ENCODE measurements at places on chromosomes 6 and 20.

DNA sequence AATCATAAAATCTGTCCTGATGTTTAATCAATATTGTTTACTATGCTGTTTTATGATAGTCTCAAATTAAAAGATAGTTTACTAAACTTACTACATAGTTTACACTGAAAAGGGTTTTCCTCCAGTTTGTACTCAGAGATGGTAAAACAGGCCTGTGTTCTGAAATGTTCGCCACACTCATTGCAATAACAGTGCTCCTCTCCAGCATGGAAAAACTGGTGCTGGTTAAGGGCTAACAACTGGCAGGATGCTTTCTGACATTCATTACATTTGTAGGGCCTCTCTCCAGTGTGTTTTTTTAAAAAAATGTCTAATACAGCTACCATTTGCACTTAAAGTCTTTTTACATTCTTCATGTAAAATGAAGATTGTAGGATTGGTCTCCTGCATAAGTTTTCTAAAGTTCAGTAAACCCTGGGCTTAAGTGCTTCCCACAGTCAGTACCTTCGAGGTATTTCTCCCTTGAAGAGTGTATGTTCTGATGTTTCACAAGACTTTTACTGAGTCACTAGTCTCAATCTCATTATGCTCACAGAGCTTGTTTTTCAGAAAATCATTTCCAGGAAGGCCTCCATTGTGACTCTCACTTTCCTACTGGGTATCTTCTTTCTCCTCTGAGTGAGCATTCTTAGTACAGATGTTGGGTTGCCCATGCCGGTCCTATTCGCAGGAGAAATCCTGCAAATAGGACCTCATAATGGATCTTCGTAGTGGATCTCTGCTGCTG, 8.7 kb upstream of the ZSCAN12 start:
- DNase-seq, result no peak

DNA sequence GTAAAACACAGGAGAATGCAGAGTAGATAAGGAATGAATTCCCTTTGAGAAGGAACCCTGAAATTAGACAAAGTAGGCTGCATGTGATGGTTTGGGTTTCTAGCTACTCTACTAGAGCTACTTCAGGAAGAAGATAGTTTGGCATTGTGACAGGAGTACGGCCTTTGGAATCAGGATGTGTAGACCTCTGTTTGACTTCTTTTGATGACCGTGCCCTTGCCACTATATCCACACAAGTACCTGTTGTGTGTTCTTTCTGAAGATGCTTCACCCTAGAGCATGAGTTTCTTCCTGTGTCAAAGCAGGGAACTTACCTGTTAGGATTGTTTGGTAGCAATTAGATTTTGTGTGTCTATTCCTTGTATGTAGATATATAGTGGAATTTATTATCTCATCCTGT, 41.7 kb downstream of the CD2AP start:
- DNase-seq, result no peak

DNA sequence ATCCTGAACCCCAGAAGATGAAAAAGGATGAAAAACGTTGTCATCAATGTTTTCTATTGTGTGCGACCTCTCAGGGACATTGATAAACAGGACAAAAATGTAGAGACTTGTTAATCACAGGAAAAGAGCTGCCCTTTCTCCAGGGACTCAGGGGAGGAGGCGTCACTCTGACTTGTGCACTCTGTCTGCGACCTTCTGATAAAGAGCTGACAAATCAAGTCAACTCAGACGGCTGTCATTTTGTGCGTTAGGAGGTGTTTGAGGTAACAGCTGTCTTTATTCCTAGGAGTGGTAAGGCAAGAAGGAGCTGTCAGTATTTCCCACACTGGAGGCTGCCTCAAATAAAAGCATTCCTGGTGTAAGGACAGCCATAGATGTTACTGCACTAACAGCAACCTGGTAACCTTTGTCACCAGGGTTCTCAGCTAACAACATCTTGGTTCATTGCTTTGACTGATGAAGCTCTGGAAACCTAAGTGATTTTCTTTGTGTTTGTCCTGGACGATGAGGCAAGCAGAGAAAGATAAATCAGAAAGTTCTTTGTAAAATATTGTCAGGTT, 38.6 kb upstream of the NXT1 start:
- DNase-seq, result no peak

GRCh38 chr20:8971669-8972316, 97.1 kb upstream of the PLCB4 start:
- DNase-seq, result no peak

- no peak for DNase-seq
Measured at GRCh38 chr6:84449220-84449619, 221.8 kb upstream of the CEP162 start.

- no peak for DNase-seq
Measured at GRCh38 chr6:108877046-108877751, 29.0 kb downstream of the ARMC2 start.

DNA sequence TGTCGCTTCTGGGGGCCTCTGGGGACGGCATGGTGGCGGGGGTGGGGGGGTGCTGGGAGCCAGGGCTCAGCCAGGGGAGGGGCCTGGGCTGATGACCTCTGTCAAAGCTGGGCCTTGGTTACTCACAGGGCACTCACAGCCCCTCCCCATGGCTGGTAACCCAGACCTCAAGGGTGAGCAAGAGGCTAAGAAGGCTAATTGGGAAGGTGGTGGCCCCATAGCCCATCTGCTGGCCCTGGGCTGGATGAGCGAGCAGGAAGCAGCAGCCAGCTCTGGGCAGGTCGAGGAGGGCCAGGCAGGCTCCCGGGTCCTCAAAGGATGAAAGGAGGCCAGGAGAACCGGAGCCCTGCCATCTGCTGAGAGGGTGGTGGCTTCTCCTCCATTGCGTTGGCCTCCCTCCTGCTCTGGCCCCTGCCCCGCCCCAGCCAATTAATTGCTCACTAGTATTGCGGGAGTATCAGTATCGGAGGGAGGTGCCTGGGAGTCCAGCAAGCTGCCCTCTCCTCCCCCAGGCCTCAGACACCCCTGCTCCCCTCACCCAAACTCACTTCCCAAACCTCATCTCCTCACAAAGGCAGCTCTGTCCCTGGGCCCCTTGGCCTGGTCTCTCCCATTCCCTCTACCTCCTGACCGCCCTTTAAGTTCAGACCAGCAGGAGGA, 1.0 kb upstream of the CDSN start:
- DNase-seq, result no peak

DNA sequence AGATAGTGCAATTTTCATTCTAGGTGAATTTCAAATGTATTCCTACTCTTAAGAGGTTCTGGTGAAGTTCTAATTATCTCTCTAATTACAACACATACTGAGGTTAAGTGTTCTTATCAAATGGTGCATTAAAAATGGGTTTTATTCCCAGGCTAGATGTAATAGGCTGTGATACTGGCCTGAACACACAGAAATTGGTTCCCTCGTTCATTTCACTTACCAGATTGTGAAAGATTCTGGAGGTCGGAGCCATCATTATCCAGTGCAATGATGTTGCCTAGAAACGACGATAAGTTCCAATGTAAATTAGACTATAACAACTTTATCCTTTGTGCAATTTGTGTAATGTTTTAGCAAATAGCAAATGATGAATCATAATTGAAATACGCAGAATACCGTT, 172.6 kb upstream of the SOX4 start:
- no peak for DNase-seq

DNA sequence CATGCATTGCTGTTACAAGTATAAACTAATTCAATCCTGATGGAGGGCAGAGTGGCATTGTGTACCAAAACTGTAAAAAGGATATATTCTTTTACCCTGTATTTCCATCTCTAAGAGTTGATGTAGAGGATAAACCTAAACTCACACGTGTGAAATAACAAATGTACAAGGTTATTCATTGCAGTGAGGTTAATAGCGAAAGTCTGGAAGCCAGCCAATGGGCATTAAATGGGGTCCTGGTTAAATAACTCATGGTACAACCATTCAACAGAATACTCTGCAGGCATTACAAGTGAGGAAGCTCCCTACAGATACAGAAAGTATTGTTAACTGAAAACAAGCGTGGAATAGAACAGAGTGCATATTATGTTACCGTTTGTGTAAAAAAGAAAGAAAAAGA, 56.9 kb downstream of the BCAS1 start:
- DNase-seq, result no peak

DNA sequence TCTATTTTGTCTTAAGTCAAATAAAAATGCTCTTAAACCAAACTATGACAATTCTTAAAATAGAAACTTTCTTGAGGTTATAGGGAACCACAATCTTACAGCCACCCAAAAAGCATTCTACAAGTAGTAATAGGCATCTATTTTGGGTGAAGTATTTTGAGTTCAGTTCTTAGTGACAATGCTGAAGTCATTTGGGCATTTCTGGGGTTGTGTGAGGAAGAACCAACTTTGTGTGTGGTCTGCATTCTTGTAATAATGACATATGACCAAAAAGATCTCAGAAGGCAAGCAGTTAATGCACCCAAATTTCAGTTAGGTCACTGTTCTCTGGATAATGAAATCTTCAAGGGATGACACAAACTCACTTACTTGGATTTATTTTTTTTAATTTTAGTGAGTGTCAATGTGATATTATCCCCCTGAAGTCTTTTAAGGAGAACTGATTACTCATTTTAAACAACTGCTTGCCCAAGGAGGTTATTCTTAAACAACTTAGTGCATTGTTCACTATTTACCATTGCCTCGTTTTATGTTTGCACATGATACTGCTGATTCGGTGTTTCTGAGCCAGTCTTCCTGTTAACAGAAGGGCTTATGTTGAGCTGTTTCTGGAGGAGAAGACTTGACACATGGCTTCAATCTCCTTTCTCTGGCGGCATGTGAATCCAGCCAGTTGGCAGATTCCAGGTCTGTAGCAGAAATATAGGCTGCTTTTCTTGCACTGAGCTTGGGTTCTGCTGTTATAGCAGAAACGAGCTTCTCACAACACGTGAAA, 618.9 kb downstream of the BCKDHB start:
- no peak for DNase-seq

DNA sequence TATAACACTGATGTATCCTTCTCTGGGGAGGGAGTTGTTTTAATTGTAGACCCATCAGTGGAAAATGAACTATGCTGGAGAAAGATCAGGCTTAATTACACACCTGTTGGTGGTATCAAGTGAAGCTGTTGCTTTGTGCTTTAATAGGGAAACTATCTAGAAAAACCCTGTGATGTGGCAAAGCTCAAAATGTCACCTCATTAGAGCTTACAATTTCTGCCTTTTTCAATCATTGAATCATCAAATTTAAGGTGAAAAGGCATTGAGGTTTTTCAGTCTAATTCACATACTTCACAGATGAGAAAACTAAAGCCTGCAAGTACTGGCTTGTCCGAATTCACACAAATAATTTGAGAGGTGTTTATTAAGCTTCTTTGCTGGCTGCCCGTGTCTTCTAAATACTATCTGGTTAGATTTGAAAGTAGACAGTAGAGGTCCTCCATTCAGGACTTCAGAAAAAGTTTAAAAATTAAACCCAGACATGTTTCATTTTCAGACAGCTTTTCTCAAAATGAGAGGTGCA, 143.3 kb upstream of the MAP3K7 start:
- no peak for DNase-seq

DNA sequence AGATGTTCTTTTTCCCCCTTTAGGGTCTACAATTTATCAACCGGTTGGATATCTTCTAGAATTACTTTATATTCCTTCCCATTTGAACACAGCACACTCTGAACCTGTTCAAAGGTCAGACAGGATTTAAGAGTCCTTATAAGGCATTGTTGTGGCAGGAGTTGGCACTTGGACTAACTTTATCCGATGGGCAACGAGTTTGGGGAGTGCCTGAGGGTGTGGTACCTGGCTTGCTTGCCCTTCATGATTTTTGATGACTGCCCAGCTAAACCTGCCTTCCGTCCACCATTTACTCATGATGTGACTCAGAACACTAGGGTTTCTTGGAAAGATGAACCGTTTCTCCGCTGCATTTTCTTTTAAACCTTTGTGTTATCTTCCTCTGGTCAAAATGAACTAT, 285.2 kb downstream of the FOXC1 start:
- no peak for DNase-seq

DNA sequence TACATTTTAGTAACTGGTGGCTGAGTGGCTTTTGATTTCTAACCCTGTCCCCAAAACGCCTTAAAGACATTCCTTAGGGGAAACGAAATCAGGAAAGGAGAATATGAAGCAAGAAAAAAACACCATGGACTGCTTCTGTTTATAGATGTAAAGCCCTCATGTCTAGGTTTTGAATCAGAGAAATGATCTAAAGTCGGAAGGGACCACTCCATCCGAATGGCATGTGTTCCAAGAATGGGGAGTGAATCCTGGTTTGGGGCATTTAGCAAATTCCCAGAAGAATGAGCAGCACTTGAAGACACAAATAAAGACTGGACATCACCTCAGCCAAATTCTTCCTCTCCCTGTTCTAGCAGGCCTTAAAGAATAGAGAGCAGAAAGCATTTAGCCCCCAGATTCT, 65.6 kb downstream of the CAP2 start:
- no peak for DNase-seq

DNA sequence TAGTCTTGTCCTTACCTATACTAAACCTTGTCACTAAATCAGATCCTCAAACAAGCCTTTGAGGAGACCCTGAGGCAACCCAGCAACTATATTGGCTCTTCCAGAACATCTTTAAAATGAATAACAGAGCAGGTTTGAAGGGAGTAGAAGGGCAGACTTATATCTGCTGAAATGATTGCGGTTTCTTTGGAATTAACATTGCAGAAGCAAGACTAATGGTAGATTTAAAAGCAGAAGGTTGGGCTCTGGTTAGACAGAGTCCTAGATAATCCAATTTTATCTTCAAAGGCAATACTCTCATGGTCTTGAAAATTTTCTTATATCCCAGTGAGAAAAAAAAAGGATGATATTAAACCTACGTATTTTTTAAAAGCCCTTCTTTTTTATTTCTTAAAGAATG, 19.1 kb downstream of the FHL5 start:
- DNase-seq, result no peak

DNA sequence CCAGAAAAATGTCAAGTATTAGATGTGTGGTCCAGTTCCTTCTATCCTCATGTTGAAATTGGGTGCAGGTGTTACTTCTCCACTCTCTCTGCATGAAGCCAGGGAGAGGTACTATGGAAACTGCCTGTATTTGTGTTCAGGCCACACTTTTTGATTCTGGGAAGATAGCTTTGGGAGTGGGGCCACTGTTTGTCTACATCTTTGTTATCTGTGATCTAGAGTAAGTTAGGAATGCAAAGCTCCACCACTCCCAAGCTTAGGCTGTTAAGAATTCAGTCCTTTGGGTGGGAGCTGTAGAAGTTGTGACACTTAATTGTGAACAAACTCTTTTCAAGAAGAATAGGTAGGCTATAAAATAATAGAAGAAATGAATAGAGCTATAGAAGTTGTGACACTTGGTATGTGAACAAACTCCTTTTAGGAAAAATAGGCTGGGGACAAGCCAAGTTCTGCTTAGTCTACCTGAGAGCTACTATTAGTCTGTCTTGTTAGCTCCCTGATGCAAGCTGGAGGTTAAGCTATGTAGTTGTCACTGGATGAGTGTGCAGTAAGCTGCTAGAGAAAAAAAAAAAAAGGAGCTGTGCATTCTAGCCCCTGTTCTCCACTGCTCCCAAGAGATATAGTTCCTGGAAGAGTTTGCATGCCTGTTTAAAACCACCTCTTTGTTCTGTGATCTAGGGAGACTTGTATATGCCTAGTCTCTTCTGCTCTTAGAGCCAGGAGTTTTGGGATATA, 7.1 kb upstream of the GFRAL start:
- no peak for DNase-seq

- no peak for DNase-seq
Measured at GRCh38 chr6:36624461-36625157, 30.4 kb downstream of the SRSF3 start.

Measured in activated CD4-positive, alpha-beta T cell treated with anti-CD3 and anti-CD28 coated beads for 48 hours (primary cell).